Ureter (tissue), 1 donor: ENCODE measurements at places on chromosomes 4 and X. TPM values are rescaled to one million over a fixed set of nuclear protein-coding genes. Genes with fewer than 3 reads are reported as not detected.
A peak's percentile ranks its signal among the peaks of the same experiment; 100 is the strongest.

- DNase-seq = no peak
Measured at GRCh38 chr4:29423836-29424721, 1296.1 kb upstream of the PCDH7 start.

Gene RIPPLY1
- not detected for total RNA-seq

Gene ATP6AP2
- total RNA-seq = 106 TPM

- no peak for DNase-seq
Measured at GRCh38 chrX:106608016-106608415, 3.8 kb upstream of the RADX start.

DNA sequence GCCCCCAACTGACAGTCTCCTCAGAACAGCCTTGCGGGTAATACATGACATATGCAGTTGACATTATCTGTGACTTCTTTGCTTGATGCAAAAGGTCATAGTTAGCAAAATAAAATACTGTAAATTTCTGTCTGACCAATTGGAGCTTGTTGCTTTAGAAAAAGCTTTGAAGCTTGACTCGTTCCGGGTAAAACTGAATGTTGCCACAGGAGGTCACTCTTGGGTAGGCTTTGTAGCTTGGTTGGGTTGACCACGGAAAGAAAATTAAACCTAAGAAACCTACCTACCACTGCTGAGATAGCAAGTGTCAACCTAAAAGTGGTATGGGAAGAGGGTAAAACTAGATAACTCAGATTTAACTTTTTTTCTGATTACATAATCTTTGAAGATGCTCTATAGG, 23.2 kb downstream of the PRPS2 start:
- peak; percentile 48 for DNase-seq

Gene CLNK
- 0.31 TPM for total RNA-seq

GRCh38 chr4:88831031-88831430, 133.4 kb upstream of the NAP1L5 start:
- DNase-seq = no peak

DNA sequence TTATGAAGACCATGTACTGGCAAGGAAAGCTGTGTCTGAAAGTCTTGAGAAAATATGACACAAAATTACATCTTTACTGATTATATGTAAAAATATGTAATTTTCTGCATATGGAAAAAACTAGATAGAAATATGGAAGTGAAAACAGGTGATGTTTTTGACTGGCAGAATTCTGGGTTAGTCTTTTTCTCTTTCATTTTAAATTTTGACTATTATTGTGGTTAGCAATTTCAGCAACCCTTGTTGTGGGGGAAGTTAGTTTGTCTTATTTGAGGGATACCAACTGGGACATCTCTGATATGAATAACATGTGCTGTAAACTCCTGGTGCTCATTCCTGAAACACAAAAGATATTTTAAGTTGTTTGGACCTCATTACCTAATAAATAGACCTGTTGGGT, 49.9 kb upstream of the CPEB2 start:
- no peak for DNase-seq

DNA sequence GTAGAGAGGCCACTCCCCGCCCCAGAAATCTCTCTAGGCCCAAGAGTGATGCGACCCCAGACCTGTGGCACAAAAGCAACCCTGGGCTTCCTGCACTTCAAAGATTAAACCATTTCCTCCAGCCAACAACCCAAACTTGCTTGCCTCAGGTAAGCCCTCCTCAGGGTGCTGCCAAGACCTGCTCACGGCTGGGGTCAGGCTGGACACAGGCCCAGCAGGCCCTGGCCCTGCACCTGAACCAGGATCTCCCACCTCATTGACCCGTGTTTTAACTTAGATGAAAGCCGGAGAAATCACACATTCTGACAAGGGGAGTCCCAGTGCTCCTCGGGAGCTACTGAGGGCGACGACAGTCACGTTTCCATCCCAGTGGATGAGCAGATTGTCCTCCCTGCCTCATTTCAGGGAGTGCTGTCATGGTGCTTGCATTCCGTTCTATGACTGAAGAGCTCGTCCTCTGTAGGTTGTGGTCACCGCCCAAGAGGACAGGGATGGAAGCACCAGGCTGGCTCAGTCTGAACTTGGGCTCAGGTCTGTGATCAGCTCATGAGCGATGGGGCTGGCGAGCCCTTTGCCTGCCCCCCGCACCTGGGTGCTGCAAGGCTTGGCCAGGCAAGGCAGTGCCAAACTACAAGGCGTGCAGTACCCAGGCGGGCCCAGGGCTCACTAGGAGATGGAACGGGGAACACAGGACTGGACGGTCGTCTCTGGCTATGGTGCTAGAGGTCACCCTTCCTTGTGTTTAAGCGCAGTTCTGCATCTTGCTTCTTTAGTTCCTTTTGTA, 25.9 kb downstream of the WDR1 start:
- DNase-seq = no peak

DNA sequence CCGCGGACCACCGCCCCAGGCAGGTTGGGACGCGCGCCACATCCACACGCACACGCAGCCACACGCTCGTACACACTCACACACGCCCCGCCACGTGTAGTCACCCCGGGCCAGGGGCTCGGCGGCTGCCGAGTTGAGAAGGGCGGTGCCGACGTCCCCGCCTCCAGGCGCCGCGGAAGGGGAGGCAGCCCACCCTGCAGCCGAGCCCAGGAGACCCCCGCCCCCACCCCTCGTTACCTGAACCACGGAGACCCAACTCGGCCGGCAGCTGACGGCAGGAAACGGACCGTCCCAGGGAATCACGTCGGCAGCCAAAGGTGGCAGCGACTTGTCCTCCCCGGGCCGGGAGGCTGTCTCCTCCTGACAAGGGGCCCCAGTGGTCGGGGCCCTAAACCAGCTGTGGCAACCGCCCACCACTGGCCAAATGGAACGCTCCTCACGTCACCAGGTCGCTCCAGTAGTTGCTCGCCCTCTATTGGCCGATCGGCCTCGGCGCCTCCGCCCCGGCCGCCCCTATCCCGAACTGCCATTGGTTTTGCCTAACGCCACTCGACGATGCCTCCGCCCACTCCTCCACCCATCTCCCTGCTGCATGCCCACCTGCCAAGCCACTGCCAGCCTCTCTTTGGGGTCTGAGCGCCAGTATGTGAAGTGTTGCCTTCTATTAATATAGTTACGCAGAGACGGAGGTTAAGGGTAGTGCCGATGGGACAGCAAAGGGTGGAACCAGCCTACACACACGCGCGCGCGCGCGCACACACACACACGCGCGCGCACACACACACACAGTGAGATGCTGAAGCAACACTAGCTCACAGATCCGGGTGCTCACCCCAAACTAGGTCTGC, at the start of gene ZDHHC9:
Gene ZDHHC9, minus strand, starts transcription at position 428 of the 848 bp plus-strand sequence. CDS start 1,941 bp downstream, outside the sequence.
- DNase-seq = peak; percentile 90

- DNase-seq = peak; percentile 88
Measured at GRCh38 chrX:48891402-48892288, 5.9 kb downstream of the TIMM17B start.

Gene HTN3
- total RNA-seq = not detected

GRCh38 chr4:83255584-83255983, 29.0 kb downstream of the COQ2 start:
- DNase-seq = no peak

- DNase-seq = no peak
Measured at GRCh38 chrX:136219893-136220292, 31.3 kb downstream of the MAP7D3 start.

- DNase-seq = no peak
Measured at GRCh38 chr4:119136546-119136945, 914 bp downstream of the MYOZ2 start.

Gene FRAS1
- total RNA-seq = 12.4 TPM

GRCh38 chr4:3525532-3526430, 6.4 kb downstream of the LRPAP1 start:
- no peak for DNase-seq

DNA sequence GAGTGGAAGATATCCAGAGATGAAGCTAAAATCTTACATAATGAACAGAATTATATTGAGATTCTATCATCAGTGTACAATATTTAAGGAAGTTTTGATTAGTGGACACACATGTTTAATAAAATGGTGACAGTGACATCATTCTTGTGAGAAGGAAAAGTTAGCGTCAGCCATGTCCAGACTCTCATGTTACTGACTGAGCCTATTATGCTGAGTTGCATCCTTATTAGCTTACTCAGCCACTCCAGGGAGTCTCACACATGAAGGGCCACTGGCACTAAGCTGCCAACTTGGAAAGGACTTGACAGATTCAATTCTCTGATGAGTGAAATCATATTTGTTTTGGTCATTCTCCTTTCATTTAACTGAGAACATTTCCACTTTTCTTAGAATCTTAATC, 170.6 kb downstream of the BANK1 start:
- no peak for DNase-seq

DNA sequence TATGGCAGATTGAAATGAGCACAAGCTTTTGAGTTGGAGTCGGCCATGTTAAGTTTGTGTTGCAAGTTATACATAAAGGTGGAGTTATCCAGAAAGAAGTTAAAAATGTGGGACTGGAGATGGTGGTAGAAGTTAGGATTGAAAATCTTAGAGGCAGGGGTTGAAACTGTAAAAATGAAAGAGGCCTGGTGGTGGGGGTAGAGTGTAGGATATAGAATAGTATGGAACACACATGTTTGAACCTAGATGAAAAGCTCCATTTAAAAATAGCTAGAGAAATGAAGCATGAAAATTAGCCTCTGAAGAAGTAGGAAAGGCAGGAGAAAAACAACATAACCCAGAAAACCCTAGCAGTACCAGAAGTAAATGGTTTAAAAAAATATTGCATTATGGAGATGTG, 131.8 kb upstream of the ENPEP start:
- DNase-seq = no peak

DNA sequence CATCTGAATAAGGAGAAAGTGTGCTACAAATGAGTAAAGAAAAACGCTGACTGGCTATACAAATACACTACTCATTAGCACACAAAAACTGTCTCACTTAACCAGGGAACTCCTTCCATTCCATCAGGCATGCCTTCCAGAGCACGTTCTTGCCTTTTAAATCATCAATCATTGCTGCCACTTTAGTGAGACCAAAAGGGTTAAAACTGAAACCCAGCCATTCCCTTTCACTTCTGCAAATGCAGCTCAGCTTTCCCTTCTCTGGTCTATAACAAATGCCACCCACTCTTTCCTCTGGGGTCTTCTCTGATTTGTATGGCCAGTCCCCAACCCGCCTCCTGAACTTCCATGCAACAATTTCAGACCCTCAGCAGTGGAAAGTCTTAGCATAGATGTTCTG, 231.5 kb downstream of the TRIML1 start:
- DNase-seq = no peak

Gene PABPC1L2A
- not detected for total RNA-seq

Gene RBMXL3
- not detected for total RNA-seq

Gene XPNPEP2
- total RNA-seq = 6.0 TPM

- DNase-seq = peak; percentile 64
Measured at GRCh38 chr4:152935143-152935542, 980 bp upstream of the FHDC1 start.

GRCh38 chr4:128334256-128334655, 46.6 kb upstream of the PGRMC2 start:
- no peak for DNase-seq

DNA sequence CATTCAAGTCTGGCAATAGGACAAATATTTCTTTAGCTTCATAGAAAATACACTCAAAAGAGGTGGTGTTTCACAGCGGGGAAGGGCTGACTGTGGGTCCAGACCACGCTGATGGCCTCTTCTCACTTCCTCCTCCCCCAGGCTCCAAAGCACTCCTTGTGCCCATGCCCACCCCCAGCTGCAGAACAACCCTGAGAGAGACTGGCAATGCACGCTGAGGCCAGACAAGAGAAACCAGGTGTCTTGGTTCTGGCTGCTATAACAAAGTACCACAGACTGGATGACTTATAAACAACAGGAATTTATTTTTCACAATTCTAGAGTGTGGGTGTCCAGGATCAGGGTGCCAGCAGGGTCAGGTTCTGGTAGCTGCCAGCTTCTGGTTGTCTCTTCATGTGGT, 386.1 kb downstream of the FBXW7 start:
- no peak for DNase-seq

DNA sequence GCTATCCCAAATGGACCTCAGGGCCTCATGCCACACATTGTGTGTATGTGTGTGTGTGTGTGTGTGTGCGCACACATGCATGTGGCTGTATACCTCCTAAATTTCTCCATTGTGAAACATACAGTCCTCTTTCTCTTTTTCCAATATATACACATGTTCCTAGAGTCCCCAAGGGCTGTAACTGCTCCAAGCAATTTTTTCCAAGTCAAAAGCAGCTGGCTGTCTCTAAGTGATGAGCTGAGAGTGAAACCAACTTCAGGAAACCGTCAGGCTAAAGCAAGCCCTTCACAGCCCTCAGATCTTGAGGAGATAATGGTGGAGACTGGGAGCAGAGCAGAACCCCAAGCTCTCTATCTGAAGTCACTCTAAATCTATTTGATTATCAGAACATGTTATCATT, 496.1 kb upstream of the DIPK2B start:
- DNase-seq = no peak

GRCh38 chr4:111020961-111021360, 398.1 kb upstream of the PITX2 start:
- DNase-seq = no peak

Gene CC2D2A
- 21.6 TPM for total RNA-seq

GRCh38 chr4:189124149-189124758, 816.4 kb upstream of the FRG1 start:
- DNase-seq = no peak

GRCh38 chr4:185244763-185245162, 35.4 kb downstream of the SNX25 start:
- DNase-seq = no peak

DNA sequence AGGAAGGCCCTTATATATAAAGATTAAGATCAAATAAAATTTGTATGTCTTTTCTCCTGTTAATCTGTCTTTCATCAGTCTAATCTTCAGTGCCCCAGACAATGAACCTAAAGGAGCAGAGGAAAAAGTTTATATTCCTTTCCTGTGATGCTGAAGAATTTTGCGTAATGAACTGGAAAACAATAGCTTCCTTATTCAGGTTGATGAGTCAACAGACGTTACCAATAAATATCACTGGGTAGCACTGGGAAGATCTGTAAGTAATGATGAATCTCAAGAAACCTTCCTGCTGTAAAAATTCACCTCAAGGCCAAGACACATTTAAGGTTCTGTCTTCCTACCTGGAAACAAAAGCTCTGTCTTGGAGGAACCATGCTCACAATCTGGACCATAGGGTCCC, 25.5 kb downstream of the CDKN2AIP start:
- no peak for DNase-seq

Gene GLUD2
- total RNA-seq = 2.5 TPM

Gene POF1B
- total RNA-seq = 46.8 TPM

GRCh38 chr4:109266891-109267290, 35.6 kb downstream of the COL25A1 start:
- DNase-seq = no peak

DNA sequence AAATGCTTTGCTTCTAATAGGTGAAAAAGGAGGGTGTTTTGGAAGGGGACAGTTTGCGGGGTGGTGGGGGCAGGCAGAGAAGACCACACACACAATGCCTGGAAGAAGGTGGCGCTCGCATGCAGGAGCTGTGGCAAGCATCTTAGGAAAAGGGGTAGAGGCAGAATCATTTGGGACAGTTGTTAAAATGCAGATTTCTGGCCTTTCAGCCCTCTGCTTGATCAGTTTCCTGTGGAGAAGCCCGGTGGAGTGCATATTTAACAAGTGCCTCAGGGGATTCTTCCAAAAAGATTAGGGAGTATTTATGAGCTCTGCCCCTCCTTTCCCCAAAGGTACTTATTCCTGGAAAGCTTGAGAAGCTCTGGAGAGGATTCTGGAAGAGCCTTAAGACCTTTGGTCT, 4.8 kb downstream of the NOCT start:
- DNase-seq = no peak
